ENCODE measurements at places on chromosomes 7 and 10.

DNA sequence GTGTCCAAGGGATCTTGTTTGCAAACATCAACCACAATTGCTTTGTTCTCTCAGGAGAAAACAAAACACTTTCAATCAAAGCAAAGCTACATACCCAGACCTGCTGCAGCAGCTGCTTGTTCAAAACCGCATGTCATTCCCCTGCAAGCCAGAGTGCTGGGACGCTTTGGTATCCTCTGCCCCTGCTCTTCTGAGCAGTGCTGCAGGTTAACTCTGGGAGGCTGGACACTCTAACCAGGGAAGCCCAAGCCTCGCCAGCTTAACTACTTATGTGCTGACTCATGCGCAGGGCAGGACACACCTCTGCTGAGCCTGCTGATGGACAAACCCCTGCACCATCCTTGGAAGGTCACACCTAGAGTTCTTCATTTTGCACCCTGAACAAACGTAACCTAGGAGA is 28.2 kb upstream of the ASAH2 start:
- DNase-seq = no peak
- no peak overlapping the region for H3K4me3 ChIP-seq
- no peaks in the 10 kb centered on the region for H3K4me1 ChIP-seq
- no peak overlapping the region for H3K27ac ChIP-seq

GRCh38 chr7:123732413-123733091 is 16.3 kb downstream of the WASL start:
- DNase-seq = no peak
- peaks cover 69% of the 10 kb centered on the region for H3K36me3 ChIP-seq
- H3K4me3 ChIP-seq = no peak overlapping the region
- H3K4me1 ChIP-seq = peaks cover 43% of the 10 kb centered on the region

DNA sequence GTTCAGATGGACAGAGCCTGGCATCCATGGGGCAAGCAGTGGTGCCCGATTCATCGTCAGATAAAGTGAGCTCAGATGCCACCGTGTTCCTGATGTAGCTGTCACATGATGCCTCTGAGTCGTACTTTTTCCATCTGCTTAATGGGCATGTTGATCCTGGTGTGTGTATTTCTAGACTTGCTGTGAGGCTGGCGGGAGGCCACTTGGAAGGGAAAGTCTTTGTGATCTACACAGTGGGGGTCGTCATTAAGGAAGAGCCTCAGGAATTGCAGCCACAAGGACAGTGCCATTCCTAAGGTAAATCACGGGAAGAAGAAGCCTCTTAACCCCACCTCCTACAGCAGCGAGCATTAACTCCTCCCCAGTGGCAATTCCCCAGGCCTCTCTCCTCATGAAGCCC is 63.0 kb downstream of the RGS10 start:
- H3K4me3 ChIP-seq = no peak overlapping the region
- H3K36me3 ChIP-seq = no peaks in the 10 kb centered on the region
- peaks cover 29% of the 10 kb centered on the region for H3K4me1 ChIP-seq
- H3K27ac ChIP-seq = peak overlapping the region; percentile 4
- no peak for DNase-seq

GRCh38 chr10:131947631-131948347 is 33.9 kb downstream of the BNIP3 start:
- H3K27me3 ChIP-seq = no peaks in the 10 kb centered on the region
- DNase-seq = peak; percentile 21
- H3K36me3 ChIP-seq = peaks cover 85% of the 10 kb centered on the region
- no peak overlapping the region for H3K4me3 ChIP-seq
- H3K27ac ChIP-seq = no peak overlapping the region

DNA sequence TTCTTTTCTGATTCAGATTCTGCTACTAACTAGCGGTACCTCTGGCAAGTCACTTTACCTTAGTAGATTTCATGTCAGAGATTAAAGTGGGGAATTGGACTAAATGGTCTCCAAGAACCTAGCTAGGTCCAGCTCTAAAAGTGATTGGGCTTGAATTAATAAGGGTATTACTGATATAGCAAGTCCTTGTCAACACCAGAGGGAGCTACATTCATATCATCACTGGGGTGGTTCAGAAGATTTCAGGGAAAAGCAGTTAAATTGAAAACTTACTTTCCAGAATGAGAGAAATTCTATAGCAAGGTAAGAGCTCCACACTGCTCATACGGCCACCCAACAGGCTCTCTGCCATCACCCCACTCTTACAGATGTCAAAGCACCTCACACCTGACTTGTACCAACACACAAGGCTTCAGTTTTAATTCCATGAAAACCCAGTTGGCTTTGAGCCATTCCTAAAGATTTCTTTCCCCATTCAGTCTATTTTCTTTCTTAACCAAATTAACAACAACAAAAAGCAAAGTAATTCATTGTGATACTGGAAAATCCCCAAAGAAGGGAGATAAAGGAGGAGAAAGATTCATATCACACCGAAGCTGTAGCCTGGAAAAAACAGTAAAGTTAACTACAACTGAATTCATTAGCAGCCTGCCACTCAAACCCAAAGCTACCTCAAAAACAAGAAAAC is 38.0 kb upstream of the SPOCK2 start:
- H3K4me3 ChIP-seq = no peak overlapping the region
- peaks cover 36% of the 10 kb centered on the region for H3K4me1 ChIP-seq

DNA sequence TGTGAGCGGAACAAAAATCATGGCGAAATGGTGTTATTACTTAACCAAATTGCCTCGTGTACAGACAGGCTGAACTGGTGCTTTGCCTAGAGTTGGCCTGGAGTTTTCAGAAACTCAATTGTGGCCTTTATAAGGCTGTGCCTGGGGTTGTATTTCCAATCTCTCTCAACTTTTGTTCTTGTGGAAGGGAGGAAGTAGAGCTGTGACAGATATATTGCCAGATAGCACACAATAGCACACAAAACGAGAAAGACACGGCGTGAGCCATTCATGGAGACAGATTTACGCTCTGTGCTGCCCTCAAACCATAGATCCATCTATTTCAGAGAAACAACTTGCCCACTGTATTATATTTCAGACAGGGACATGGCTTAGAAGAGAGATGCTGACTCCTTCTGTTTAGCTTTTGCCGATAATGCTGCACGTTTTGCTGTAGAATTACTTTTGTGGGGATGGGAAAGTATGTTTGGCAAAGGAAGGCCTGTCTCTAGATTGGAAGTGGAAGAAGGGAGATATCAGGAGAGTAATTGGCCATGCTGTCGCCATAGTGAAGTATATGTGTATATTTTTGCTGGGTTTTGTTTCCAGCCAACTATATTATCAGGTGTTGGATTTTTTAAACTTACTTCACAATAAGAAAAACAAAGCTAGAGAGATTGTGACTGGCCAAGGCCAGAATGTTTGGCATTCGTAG is 80.4 kb downstream of the AUTS2 start:
- no peaks in the 10 kb centered on the region for H3K36me3 ChIP-seq
- H3K27ac ChIP-seq = no peak overlapping the region
- DNase-seq = no peak
- H3K4me1 ChIP-seq = no peaks in the 10 kb centered on the region

GRCh38 chr10:99456207-99456930 is 25.9 kb upstream of the GOT1 start:
- H3K4me1 ChIP-seq = no peaks in the 10 kb centered on the region
- H3K36me3 ChIP-seq = no peaks in the 10 kb centered on the region

All from activated T-cell treated with anti-CD3 and anti-CD28 coated beads, Interleukin-2, amount 50 U/mL, for 24 hours (primary cell).